Stimulated activated CD8-positive, alpha-beta memory T cell treated with anti-CD3 and anti-CD28 coated beads, Interleukin-15, amount 100 ng/mL, for 24 hours (primary cell): ENCODE measurements at places on chromosomes 4 and X.

GRCh38 chr4:114281164-114281960 lies 301.9 kb upstream of the ARSJ start:
- DNase-seq, result no peak

DNA sequence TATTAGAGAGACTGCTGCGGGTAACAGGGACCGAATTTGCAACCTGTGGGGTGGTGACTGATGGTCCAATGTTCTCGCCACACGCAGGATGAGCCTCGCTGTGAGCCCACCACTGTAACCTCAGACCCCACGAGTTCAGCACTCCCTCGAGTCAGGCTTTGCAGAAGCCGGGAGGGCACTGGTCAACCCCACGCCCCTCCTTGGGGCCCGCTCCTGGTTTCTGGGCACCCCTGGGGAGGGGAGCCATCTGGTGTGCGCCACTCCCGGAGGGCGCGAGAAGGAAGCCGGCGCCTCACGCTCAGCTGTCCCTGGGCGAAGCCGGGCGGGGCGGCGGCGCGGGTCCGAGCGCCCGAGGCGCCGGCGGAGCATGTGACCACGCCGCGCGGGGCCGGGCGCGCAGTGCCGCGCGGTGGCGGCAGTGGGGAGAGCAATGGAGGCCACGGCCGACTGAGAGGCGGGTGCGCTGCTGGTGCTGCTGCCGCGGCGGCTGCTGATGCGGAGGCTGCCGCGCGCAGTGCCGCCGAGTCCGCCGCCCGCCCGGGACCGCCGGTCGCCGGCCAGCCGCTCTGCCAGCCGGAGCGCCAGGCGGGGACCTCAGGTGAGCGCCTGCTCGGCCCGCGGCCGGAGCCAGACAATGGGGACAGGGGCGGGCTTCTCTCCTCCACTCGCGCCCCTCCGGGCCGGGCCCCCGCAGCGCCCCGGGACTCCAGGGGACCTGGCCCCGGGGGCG lies 100.1 kb downstream of the CEP135 start:
- DNase-seq, result no peak

- DNase-seq, result no peak
Measured at GRCh38 chrX:96182366-96182765, 502.3 kb upstream of the DIAPH2 start.

DNA sequence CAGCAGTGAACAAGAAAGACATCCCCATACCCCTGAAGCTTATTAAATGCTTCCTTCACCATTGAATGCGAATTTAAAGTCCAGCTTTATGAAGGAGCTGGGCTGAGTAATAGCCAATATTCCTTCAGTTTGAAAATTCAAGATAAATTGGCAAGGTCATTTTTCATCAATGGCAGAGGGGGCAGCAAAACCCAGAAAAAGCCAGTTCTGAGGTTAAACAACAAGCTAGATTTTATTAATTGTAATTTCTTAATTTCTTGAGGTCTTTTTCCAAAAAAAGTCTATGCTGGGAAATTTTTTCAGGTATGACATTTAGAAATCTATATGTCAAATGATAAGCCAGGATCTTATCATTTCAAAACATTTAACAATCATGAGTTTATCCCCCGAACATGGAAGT lies 808.9 kb downstream of the RPA4 start:
- no peak for DNase-seq

- no peak for DNase-seq
Measured at GRCh38 chrX:94492541-94492940, 818.5 kb downstream of the FAM133A start.

- DNase-seq, result no peak
Measured at GRCh38 chr4:6908432-6909112, 1.1 kb upstream of the TBC1D14 start.

DNA sequence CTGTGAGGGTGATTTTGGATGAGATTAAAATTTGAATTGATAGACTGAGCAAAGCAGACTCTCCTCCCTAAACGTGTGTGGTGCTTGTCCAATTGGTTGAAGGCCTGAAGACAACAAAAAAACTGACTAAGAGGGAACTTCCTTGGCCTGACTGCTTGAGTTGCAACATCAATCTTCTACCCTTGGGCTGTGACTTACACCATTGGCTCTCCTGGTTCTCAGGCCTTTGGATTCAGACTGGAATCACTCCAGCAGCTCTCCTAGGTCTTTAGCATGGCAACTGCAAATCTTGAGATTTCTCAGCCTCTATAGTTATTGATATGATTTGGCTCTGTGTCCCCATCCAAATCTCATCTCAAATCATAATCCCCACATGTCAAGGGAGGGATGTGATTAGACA lies 49.7 kb upstream of the IGFBP7 start:
- DNase-seq, result no peak

- DNase-seq, result peak; percentile 21
Measured at GRCh38 chr4:184267673-184268583, 50.3 kb upstream of the ENPP6 start.

GRCh38 chr4:105182211-105182610 lies 35.5 kb downstream of the TET2 start:
- no peak for DNase-seq

- DNase-seq, result no peak
Measured at GRCh38 chrX:37717708-37718107, 32.1 kb downstream of the XK start.

DNA sequence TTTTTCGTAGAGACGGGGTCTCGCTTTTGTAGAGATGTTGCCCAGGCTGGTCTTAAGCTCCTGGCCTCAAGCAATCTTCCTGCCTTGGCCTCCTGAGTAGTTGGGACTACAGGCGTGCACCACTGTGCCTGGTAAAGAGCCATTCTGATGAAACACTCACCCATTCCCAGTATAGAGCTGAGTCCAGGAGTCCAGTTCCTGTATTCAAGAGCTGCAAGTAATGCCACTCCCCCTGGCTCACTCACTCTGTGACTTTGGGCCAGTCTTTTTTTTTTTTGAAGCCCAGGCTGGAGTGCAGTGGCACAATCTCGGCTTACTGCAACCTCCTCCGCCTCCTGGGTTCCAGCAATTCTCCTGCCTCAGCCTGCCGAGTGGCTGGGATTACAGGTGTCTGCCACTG lies 3.5 kb downstream of the CCDC22 start:
- DNase-seq, result no peak

DNA sequence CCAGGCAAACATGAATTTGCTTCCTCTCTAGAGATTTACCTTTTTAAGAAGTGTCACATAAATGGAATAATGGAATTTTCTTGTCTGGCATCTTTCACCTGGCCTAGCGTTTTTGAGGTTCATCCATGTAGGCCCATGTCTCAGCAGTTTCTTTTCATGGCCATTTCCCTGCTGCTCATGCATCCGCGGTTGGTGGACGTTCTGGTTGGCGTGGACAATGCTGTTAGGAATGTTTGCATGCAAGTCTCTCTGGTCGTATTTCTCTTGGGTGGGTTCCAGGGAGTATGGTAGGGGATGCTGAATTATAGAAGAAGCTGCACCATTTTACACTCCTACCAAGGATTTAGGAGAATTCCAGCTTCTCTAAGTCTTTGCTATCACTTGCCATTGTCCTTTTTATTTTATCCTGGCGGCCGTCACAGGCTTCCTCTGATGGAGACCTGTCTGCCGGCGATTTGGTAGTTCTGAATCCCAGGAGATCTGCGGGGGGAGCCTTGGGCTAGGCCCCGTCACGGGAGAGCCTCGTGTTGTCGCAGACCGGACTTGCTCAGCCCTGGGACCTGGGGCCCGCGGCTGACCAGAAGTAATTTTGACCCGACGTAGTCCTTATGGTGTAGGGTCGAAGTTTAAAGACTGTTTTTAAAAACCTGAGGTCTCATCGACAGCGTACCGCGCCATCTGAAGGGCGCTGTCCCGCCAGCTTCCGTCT lies 56.9 kb upstream of the TADA2B start:
- no peak for DNase-seq

GRCh38 chrX:37906357-37906756 lies 59.0 kb upstream of the DYNLT3 start:
- DNase-seq, result no peak

DNA sequence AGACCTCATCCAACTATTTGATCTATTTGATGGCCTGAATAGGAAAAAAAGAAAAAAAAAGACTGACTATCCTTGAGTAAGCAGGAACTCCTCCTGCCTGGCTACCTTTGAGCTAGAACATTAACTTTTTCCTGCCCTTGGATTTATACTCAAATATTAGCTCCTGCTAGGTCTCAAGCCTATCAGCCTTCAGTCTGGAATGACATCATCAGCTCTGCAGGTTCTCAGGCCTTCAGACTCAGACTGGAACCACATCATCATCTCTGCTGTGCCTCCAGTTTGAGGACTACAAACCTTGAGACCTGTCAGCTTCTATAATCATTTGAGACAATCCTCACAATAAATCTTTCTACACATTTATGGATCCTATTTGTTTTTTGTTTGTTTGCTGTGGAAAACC lies 754.0 kb upstream of the SLIT2 start:
- DNase-seq, result no peak

DNA sequence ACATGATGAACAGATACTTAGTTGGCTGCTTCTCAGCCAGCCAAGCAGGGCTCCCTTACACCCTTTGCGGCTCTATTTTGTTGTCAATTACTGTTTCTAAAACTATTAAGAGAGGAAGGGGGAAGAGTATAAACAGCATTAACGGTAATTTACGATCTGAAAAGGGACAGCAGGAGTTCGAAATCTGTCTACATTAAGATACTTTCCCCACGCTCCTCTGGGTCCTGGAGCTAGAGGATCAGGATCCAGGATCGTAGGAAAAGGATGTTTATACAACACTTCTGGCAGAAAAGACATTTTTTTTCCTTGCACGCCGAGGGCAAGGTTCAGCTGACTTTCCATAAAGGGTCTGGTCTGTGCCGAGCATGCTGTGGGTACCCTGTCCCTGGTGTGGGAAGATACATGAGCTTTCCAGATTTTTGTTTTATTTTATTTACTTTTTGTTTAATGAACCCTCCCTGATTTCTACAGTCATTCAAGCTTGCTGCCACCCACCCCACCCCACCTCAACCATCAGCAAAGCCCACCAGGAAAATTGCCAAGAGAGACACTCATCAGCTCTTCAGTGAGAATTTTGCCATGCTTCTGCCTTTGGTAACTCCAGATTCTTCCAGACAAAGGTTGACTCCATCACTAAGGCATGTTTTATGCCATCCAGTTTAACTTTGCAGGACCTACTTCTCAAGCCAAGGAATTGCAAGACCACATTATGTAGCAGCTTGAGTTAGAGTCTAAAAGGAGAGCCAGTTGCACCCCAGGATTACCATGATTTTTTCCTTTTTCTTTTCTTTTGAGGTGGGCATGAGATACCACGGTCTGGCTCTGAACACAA lies 188.1 kb downstream of the QDPR start:
- DNase-seq, result no peak

DNA sequence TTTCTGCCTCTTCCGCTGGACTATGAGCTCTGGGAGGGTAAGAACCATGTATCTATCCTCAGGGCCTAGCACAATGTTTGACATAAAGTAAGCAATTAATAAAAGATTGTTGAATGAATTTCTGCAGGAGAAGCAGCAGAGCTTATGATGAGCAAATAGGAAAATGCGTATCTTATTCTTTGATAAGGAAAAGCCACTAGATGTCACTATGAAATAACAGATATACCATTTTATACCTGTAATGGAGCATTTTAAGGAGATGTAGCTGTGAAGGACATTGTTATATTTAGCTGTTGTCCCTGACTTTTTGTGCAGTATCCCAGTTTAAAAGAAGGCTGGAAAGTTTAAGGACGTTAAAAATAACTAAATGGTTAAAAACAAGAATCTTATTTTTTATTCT lies 147.2 kb upstream of the MBNL3 start:
- no peak for DNase-seq

DNA sequence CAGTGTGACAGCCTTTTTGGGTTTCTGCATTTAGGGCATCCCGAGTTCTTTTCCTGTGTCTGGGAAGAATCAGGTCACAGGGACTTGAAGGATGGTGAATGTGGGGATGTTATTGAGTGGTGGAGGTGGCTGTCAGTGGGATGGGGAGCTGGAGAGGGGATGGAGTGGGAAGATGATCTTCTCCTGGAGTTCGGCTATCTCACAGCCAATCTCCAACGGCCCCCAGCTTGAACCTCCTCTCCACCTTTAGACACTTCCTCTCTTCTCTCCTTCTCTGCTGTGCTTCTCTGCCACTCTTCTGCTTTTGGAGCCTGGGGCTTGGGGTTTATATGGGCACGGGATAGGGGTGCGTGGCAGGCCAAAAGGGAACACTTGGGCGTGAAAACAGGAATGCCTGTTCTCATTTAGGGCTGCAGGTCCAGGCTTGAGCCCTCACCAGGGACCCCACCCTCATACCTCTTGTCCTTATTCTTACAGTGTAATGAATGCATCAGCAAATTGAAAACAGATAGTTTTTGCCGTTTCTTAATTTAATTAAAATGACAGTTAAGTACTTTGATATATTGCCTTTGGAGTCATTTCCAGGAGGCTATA lies 37.5 kb downstream of the USP9X start:
- no peak for DNase-seq

DNA sequence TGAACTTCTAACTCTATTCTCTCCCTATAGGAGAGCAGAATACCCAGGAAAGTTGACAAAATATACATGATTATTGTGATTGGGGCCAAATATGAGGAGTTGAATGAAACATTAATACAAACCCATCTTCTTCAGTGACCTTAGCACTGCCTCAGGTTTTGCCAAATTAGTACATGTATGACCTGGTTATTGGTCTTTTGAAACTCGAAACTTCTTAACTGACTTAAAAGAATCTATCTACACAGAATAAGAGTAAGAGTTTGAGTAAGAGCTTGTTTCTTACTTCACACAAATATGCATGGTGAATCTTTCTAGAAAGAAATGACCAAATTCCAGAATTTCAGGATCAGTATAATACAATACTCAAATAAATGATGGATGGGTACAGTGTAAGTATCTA lies 213.0 kb upstream of the GK2 start:
- DNase-seq, result no peak

DNA sequence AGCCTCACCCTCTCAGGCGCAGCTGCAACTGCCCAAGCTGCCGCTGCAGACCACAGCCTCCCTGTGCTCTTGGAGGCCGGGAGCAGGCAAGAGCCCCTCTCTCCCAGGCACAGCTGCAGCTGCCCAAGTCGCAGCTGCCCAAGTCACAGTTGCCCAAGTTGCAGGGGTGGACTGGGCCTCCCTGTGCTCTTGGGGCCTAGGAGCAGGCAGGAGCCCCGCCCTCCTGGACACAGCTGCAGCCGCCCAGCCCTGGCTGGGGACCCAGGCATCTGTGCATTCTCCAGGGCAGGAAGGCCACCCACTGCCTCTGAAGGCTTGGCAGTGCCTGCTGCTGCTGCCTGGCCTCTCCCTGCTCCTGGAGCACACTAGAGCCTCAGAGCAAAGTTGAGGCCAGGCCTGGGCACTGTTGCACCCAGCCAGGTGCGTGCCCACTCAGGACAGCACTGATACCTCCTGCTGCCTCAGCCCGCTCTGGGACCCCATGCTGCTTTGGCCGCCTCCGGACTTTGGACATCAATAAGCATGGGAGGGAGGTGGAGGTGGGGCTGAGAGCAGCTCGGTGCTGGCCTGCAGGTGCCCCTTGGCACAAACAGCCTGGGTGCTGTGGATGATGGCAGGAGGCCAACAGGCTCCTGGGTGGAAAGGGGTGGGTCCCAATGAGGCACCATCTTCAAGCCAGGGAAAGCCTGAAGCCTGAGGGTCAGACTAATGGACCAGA lies 247.5 kb downstream of the PDGFC start:
- no peak for DNase-seq
